H4 (cell line): ENCODE measurements at places on chromosomes 1 and 21. TPM values are rescaled to one million over a fixed set of nuclear protein-coding genes. Genes with fewer than 3 reads are reported as not detected.

The E2F2 gene
- 4.4 and 5.2 TPM in 2 replicates for total RNA-seq

The TDRD5 gene
- not detected in 2 replicates for total RNA-seq

The MCOLN2 gene
- total RNA-seq: 2.3 and 2.6 TPM in 2 replicates

The CLCA4 gene
- not detected in 2 replicates for total RNA-seq

The SETDB1 gene
- 15.9 and 26.2 TPM in 2 replicates for total RNA-seq

The PPIAL4G gene
- total RNA-seq: not detected in 2 replicates

The EFNA1 gene
- total RNA-seq: 14.6 and 28.0 TPM in 2 replicates

The NUCKS1 gene
- total RNA-seq: 179 and 195 TPM in 2 replicates

DNA sequence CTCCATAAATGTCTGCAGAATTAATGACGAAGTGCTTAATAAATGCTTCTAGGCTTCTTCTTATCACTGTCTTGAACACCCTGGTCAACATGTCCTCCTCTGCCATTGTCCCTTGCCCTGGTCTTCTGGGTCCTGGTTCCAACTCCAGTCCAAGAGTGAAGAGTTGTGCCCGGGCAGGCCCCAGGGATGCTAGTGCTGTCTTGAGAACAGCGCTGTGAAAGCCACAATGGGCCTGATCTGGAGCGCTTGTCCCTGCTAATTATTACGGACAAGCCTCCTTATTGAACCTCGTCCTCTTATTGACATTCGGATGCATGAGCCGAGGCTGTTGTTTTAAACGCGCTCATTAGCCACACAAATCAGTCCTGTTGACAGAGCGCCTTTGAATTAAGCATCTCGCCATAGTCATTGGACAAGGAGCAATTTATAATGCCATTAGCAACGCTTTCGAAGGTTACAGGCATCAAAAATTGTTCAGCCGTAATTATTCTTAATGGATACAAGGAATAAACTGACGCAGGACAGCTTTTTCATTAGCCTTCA, 211.6 kb upstream of the POU3F1 start:
- no peak for DNase-seq

DNA sequence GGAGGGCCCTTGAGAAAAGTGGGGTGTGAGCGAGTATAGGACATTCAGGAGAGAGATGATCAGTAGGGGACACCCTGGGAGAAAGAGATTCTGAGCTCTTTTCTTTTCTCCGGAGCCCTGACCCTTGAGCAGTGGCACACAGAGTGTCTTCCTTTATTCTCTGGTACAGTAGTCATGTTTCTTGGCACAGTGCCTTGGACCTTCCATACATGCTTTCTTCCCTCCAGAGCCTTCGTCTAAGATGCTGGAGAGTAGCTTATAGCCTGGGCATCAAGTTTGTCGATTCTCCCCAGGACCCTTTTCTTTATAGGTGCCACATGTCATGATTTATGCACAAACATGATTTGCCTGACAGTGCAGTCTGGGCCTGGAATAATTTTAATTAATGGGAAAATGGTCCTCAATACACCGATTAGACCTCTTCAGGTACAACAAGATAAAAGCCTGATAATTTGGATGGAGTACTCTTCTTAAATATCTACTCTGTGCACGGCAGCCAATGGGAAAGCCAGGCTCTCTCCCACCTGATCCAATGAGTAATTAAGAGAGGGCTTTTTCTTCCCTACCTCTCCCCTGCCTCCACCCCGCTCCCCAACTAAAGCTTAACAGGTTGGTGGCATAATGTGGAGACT, at the start of gene TBX19:
TSS of gene TBX19 (plus strand) at position 582 of the 632 bp plus-strand sequence. CDS start 214 bp downstream, outside the sequence.
- DNase-seq: no peak

GRCh38 chr1:182301467-182302198, 90.0 kb downstream of the GLUL start:
- peak; percentile 51 for DNase-seq

- DNase-seq: no peak
Observed at GRCh38 chr1:86858524-86859261, 55.2 kb downstream of the SELENOF start.

GRCh38 chr1:89843273-89844130, 22.7 kb downstream of the LRRC8D start:
- DNase-seq: peak; percentile 36

DNA sequence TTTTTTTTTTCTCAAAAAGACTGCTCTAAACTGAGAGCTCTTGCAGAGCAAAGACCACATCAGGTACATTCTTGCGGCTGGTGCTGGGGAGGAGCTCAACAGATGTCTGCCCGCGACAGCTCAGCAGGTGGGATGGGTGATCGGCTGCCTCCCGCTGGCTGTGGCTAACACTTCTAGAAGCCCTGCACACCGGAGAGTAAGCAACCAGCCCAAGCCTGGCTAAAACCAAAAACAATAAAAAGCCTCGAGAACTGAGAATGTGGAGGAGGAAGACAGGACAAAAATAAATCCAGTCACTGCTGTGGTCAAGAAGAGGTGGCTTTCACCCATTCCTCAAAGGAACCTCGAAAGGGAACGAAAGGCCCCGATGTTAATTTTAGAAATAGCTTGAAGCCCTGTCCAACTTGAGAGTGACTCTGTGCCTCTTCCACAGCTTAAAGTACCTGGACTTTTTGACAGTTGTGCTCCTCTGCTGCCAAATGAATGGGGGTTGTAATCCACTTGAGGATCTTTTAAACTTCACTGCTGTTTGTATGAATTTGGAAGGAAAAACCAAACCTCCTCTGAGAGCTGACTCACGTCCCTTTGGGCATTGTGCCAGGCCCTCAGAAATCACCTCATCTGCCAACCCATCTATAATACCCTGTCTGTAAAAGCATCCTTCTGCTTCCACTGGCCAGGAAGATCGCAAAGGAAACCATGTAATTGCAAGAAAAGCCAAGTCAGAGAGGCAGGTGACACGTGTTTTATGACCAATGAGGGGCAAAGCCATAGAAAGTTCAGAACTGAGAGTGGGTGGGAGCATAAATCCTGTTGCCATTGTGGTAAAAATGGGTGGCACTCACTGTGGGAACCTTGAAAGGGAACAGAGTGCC, 78.6 kb downstream of the KCNN3 start:
- peak; percentile 47 for DNase-seq

GRCh38 chr1:205275916-205276688, 45.4 kb downstream of the NUAK2 start:
- no peak for DNase-seq

- DNase-seq: peak; percentile 75
Observed at GRCh38 chr1:28602536-28603439, 10.7 kb downstream of the RAB42 start.
